Stimulated activated CD4-positive, alpha-beta T cell treated with anti-CD3 and anti-CD28 coated beads, Interleukin-1b, Interleukin-23, amount 100 ng/mL, for 1 hour (primary cell): ENCODE measurements at places on chromosomes 3 and 15.

DNA sequence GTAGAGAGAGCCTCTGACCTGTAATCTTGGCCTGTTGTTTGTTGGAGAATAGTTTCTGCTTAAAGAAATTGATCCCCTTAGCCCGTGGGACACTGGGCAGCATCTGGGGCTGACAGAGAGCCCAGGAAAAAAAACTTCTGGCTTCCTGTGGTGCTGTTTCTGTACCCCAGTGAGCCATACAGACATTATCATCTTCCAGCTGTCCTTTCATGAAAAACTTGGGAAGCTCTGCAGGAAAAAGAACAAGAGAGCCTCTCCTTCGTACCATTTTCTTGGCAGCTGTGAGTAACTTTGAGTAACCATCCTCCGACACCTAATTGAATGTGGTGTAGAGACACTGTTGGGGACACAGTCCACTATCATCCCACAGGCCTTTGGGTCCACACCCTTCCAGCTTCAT is 333.0 kb downstream of the SHQ1 start:
- no peak for DNase-seq

DNA sequence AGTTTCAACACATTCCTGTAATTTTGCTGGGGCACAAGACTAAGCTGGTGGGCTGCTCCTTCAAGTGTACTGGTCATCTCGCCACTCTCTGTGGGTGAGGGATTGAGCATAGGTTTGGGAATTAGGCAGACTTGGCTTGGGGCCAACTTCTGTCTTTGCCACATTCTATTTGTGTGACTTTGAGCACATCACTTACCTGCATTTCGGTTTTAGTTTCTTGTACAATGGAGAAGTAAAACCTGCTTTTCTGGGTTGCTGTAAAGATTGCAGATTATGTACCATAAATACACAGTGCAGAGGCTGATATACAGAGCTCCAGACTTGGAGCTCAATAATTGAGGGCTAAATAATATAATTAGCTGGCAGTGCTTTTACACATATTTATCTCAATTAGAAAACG is 162.1 kb downstream of the C3orf38 start:
- no peak for DNase-seq

- DNase-seq, result no peak
These were observed 163.6 kb downstream of the CTNNB1 start for GRCh38 chr3:41362638-41363559.

- DNase-seq, result no peak
These were observed 262.2 kb upstream of the IL12A start for GRCh38 chr3:159726231-159726964.

GRCh38 chr3:97691354-97691753 is 73.2 kb upstream of the ARL6 start:
- DNase-seq, result no peak
